Renal cortical epithelial cell (primary cell): ENCODE measurements at places on chromosomes 5 and 9. TPM values are rescaled to one million over a fixed set of nuclear protein-coding genes. Genes with fewer than 3 reads are reported as not detected.

DNA sequence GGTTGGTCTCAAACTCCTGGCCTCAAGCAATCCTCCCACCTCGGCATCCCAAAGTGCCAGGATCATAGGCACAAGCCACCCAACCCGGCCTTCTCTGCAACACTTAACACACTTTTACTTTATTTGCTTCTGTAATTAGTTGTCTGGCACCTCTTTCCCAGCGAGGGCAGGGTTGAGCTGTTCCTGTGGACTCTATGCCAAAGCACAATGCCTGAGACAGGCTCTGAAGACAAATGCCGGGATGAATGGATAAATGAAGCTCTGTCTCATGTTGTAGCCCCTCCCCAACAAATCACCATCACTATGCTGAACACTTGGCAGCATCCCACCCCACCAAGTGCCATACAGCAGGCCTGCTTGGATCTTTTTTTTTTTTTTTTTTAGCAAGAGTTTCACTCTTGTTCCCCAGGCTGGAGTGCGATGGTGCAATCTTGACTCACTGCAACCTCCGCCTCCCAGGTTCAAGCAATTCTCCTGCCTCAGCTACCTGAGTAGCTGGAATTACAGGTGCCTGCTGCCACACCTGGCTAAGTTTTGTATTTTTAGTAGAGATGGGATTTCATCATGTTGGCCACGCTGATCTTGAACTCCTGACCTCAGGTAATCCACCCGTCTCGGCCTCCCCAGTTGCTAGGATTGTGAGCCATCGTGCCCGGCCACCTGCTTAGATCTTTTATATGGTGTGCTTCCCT is 21.3 kb downstream of the GPX3 start:
- no peak for DNase-seq

KCNV2 gene
- total RNA-seq, result not detected in 2 replicates

GRCh38 chr5:36238502-36239295 is 3.0 kb downstream of the NADK2 start:
- DNase-seq, result no peak

RFESD gene
- 1.2 and 2.4 TPM in 2 replicates for total RNA-seq

FOXD4L4 gene
- 0.20 TPM in 1 of 2 replicates, not detected in the other for total RNA-seq

- no peak for DNase-seq
These were observed 70.1 kb upstream of the SMIM23 start for GRCh38 chr5:171715551-171715950.

HTR1A gene
- total RNA-seq, result 0.35 TPM in 1 of 2 replicates, not detected in the other

IL17B gene
- total RNA-seq, result not detected in 2 replicates

DNA sequence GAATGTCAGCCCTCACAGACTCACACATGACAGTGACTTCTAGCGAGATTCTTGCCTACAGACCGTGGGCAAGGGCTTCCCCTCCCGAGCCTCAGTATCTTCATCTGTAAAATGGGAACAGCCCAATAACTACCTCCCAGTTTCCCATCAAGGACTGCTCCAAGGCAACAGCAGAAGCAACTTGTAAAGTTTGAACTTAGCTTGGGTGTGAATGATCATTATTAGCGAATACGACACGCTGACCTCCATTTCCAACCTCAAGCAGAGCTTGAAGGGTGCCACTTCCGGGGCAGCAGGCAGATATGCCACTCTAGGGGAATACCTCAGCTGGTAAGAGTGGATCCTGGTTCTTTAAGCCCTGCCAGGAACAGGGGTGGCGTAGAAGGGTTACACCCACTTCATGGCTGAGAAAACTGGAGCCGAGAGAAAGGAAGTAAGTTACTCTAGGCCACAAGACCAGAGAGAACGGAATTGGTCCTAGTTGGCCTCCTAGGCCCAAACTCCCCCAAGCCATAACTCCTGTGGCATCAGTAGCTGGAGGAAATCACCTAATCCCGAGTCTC is 2.0 kb downstream of the RNF44 start:
- DNase-seq, result peak; percentile 62

SPATA31A3 gene
- total RNA-seq, result not detected in 2 replicates

DNA sequence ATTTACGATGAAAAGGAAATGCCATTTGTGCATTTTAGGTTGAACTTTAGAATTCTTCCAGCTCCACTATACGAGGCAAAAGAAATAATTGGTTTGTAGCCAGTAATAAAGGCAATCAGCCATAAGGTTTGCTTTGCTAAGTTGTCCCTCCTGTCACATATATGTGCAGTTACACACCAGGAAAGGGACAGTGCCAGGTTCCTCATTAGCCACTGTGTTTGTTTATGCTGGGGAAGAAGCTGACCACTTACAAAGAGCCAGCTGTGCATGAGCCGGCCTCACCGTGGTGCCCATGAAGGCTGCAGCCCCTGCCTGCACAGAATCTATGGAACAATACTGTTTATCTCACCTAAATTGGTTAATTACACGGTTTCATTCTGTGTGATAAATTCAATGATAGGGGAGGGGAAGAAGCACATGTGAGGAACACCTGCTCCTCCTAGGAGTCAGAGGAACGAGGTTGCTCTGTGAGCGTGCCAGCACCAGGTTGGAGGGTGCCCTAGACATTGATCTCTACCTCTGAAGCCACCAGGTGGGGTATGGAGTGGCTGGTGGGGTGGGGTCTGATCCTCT is 173.8 kb upstream of the DAP start:
- DNase-seq, result no peak

DNA sequence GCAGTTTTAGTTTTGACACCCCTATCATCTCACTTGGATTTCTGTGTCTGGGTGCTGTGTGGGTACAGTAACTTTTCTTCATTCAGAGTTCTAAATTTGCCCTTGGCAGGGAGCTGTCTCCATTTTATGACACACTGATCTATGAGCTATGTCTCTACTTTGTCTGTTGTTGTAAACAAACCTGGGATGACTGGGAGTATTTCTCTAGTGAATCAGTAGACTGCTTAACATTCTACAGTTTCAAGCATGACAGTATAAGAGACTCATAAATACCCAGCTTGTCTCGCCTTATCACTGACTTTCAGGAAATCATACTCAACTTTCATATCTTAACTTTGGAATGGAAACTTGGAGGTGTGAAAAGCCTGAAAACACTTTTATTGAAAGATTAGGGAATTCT is 212.1 kb upstream of the NUDT12 start:
- peak; percentile 50 for DNase-seq

DNA sequence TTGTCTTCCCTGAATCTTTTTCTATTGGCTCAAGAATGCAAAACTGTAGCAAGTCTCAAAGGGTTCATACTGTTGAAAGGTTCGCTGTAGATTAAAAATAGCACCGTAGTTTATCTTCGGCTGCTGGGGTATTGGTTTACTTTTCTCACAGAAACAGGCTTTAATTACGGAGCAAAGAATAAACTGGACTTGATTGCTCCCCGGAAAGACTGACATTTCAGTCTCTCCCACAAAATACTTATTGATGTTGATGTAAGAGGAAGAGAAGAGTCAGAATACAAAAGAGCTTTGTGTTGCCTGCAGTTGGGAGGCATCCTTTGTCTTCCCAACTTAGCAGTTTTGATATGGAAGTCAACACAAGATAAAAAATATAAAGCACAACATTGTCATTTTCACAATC is 183.9 kb upstream of the DMAC1 start:
- DNase-seq, result no peak

GRCh38 chr5:95284572-95285408 is at the start of gene MCTP1:
MCTP1 (minus strand) TSS chr5:95285094.
- no peak for DNase-seq

DNA sequence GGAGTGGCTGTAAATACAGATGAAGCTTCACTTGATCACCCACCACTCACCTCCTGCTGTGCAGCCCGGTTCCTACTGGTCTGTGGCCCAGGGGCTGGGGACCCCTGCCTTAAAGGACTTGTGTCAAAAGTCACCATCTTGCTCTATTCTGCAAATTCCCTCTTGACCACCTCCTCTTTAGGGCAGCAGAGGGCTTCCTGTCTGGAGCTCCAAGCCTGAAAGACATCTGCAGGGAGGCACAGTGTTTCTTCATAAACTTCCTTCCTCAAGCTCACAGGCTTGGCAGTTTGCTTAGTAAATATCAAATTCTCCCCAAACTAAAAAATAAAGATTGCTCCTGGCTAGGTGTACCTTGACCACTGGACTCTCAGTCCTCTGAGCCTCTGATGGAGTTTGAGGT is 104.4 kb downstream of the FRMD3 start:
- DNase-seq, result no peak

GRCh38 chr5:137627706-137628105 is 108.2 kb downstream of the KLHL3 start:
- DNase-seq, result no peak

CDC20B gene
- 0.52 TPM in 1 of 2 replicates, not detected in the other for total RNA-seq

DNA sequence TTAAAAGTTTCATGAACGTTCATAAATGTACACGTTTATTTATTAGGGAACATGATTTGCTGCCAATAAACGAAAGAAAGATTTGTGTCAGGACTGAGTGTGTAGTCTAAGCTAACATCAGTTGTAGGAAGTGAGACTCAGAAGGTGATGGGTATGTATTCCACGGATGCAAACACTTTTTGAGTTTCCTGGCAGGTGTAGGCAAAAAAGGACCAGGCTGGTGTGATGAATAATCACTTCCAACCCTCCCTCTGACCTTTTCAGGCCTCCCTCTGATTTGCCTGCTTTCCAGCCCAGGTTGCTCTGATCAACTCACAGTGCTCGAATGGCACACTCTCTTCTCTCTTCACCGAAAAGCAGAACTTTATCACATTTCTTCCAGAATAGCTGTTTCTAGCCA is 51.8 kb downstream of the BASP1 start:
- DNase-seq, result no peak

ANAPC2 gene
- total RNA-seq, result 10.4 and 28.9 TPM in 2 replicates

DNA sequence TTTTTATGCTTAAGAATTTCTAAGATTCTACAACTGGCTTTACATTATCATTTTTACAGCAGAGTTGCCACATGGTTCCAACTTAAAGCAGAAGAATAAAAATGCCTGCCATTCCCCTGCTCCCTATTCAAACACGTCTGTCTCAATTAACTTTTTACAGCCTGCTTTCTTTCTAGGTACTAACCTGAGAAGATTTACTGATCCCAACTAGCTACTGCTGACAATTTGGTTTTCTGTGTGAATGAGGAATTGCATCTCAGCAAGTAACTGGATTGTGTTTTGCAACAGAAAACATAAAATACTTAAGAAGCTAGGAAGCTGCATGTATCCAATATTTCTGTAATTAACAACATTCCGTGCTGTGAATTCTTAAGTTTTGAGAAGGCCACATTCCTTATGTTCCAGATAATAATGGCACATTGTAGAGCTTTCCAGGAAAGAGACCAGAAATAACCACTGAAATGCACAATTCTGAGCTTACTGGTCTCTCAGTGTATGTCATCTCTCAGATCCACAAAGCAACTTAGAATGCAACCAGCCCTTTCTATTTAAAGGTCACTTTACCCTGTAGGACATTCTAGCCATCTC is 306.8 kb upstream of the NMUR2 start:
- DNase-seq, result peak; percentile 13

DNA sequence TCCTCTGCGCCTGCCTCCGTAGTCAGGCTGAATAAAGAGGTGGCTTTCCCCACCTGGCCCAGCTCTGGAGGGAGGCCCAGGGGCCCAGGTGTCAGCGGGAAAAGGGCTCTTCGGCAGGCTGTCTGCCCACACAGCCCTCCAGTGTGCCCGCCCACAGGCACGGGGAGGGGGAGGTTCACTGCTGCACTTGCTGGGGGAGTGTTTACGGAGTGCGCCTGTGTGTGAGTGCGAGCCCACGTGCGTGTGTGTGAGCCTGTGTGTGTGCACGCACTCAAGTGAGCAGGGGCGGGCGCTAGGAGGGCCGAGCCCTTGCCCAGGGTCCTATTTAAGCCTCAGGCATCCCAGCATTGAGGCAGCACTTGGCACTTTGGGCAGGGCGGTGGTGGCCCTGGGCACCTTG is 10.9 kb downstream of the DNLZ start:
- DNase-seq, result no peak

- DNase-seq, result peak; percentile 60
These were observed 577.4 kb downstream of the ACTL7B start for GRCh38 chr9:108278341-108278740.

DNA sequence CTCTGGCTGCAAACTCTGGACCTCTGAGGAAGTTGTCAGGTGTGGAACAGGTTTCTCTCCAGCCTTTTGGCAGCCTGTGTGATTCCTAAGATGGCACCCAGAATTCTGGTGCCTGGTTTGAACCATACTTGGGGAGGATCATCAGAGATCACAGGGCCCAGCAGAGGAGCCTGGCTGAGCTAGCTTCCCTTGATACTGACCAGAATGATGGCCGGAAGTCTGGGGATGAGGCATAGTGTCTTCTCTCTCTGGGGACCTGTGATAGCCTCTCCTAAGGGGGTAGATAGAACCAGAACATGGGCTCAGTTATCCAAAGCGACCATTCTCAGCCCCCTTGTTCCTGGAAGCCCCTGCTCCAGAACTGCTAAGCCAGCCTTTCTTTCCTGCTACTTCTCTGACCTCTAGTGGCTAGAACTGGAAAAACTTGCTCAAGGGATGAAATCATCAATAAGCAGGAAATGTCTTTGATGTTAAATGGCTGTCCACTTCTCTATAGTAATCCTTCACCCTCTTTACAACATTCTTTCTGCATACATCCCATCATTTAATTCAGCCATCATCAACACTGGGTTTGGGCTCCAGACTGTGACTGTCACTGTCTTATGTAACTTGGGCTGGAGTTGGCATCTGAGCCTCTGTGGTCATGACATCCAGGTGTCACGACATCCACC is 55.1 kb downstream of the C9orf152 start:
- DNase-seq, result peak; percentile 62

PNPLA7 gene
- 1.2 TPM in 1 of 2 replicates, not detected in the other for total RNA-seq

GRCh38 chr5:159489779-159490178 is 159.5 kb upstream of the IL12B start:
- no peak for DNase-seq

TNFSF15 gene
- total RNA-seq, result 1.3 and 7.3 TPM in 2 replicates

ACER2 gene
- 4.5 and 13.4 TPM in 2 replicates for total RNA-seq

GRCh38 chr5:133408322-133408721 is 204.0 kb downstream of the FSTL4 start:
- no peak for DNase-seq

GRCh38 chr5:170218726-170219125 is 14.1 kb upstream of the C5orf58 start:
- DNase-seq, result no peak

- DNase-seq, result no peak
These were observed 246.9 kb downstream of the MPDZ start for GRCh38 chr9:13032585-13032984.

DNA sequence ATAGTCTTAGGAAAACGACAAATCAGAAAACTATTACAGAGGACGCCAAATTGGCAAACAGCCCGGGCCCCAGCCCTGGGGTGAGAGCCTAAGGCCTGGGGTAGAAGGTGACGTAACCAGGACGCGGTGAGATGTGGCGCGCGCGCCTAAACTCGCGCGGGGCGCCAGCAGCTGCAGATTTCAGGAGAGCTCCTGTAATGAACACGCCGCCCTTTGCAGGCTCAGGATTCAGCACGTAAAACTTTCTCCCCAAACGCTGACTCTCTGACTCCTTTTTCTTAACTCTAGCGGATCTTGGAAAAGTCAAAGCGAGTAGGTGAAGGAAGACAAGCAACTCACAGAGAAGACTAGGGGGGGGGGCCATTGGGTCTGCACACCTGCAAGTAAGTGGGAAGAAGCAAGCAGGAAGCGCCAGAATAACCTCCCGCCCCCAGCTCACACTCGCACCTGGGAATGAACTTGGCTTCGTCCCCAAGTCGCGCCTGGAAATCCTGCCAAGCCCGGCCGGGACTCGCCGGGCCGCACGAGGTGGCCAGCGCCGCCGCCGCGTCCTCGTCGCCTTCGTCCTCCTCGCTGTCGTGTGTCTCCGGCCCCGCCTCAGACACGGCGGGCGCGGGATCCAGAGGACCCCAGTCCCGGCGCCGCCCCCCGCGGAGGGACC is 822 bp downstream of the RASEF start:
- DNase-seq, result no peak

CATSPER3 gene
- total RNA-seq, result 0.10 TPM in 1 of 2 replicates, not detected in the other

- DNase-seq, result no peak
These were observed 22.1 kb downstream of the LMX1B start for GRCh38 chr9:126635661-126636439.

CKMT2 gene
- total RNA-seq, result 1.4 and 2.8 TPM in 2 replicates
